Stimulated activated CD4-positive, alpha-beta T cell treated with anti-CD3 and anti-CD28 coated beads, Interleukin-12 subunit alpha, Interleukin-12 subunit beta, amount 100 ng/mL, for 4 hours (primary cell): ENCODE measurements at places on chromosomes 1 and 21.

- no peak for DNase-seq
Observed at GRCh38 chr1:45331436-45332345, 5.0 kb downstream of the HPDL start.

DNA sequence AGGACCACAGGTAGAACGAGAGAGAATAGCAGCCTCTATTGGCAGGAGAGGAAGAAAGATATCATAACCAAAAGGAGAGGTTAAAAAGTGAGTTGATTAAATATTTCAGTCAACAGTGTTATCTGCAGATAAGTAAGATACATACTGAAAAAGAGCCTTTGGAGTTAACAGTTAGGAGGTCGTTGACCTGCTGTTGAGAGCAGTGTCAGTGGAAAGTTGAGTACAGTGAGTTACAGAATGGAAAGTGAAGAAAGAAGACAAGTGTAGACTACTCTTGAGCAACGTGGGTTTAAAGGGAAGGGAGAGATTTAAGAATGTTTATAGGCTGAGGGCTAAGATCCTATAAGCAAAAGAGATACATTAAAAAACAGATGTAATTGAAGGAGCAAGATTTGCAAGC is 30.2 kb downstream of the GNAT2 start:
- DNase-seq = no peak

DNA sequence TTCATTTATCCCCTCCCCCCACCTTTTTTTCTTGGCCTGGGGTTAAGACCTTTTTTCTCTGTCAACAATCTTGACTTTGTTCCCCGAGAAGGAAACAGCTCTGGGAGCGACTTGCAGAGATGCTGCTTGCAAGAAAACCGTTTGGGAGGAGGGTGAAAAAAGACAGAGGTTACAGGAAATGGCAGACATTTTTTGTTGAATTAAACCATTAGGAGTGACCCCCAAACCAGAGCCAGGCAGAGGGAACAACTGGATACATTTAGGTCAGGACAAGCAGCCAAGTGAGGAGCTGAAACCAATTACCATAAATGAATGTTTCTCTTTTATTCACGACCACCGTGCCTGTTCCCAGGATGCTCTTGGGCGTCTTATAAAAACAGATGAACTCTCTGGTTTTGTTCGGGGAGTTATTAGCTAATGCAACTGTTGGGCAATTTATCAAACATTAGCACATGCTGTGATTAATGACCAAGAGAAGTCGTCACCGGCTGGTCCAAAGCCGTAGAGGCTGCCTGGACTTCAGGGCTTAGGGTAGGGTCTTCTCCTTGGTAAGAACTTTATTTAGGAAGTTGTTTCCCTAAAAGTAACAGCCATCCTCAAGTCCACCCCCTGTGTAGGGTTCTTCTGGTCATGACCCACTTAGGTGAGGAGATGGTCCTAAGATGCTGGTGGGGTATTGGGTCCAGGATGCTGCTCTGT is 141.0 kb downstream of the FOXD2 start:
- no peak for DNase-seq

DNA sequence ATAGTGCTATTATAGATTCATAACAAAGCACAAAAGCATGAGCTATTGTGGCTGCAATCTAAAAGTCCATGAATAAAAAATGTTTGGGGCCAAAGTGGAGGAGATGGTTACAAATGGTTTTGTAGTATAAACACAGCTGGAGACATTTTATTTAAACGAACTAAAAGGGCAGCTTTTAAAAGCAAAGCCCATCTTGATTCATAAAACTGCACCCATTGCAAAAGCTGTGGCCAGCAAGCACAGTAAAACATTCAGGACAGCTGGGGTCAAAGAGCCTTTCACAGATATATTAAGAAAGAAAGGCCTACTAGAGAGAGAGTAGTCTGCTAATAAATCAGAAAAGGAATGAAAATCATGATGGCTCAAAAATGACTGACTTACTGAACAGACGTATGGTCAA is 520.8 kb downstream of the NUF2 start:
- DNase-seq = no peak

GRCh38 chr1:170885551-170885950 is 49.8 kb upstream of the MROH9 start:
- no peak for DNase-seq

- no peak for DNase-seq
Observed at GRCh38 chr1:95325349-95325748, 91.3 kb downstream of the RWDD3 start.

GRCh38 chr21:40466893-40467483 is 380.0 kb downstream of the DSCAM start:
- no peak for DNase-seq

DNA sequence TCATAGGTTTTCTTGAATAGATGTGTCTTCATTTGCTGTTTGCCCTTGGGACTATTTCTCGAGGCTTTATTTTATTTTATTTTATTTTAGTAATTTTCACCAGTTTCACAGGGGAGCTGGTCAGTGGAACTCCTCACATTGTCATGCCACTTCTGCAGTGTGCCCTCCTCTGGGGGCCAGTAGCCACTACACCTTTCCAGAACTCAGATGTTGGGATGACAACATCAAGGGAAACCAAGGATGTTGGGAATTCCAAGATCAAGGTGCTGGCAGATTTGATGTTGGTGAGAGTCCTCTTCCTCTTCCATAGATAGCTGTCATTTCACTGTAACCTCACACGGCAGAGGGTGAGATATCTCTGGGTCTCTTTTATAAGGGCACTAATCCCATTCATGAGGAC is 35.5 kb downstream of the SLC26A9 start:
- no peak for DNase-seq

- DNase-seq = no peak
Observed at GRCh38 chr1:85148524-85149250, 52.1 kb downstream of the SYDE2 start.

- peak; percentile 91 for DNase-seq
Observed at GRCh38 chr1:159924791-159925718, at the start of gene TAGLN2. Gene TAGLN2, minus strand, starts transcription at chr1:159925507. Its CDS starts 4,998 bp downstream, at chr1:159920509.

- DNase-seq = no peak
Observed at GRCh38 chr1:183998045-183998444, 39.5 kb downstream of the COLGALT2 start.

- no peak for DNase-seq
Observed at GRCh38 chr1:47104816-47105215, 32.4 kb upstream of the CYP4A22 start.

DNA sequence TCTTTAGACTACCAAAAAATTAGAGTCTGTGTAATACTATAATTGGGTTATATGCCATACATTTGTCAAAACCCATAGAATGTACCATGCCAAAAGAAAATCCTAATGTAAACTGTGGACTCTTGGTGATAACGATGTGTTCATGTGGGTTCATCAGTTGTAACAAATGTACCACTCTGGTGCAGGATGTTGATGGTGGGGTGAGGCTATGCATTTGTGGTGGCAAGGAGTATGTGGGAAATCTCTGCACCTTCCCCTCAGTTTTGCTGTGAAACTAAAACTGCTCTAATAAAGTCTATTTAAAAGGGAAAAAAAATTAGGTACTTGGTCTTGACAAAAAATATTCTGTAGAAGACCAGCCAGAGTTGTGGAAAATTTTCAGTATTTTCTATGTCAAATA is 43.4 kb downstream of the INKA2 start:
- no peak for DNase-seq

DNA sequence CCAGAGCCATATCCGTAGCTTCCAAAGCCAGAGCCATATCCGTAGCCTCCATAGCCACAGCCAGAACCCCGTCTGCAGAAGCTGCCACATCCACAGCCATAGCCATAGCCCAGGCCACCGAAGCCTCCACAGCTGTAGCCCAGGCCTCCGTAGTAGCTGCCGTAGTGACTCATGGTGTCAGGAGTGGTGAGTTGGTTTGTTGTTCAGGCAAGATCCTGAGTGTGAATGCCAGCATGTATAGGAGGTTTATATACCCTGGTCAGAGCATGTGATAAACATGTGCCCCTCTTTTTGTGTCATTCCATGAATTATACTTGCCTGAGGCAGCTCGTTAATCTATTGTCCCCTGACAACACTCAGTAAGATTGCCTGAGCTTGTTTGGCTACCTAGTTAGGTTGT is at the start of gene KRTAP19-1:
Gene KRTAP19-1 (minus strand): TSS at position 223 of the 400 bp plus-strand sequence. CDS start 50 bp downstream, at position 173.
- no peak for DNase-seq

GRCh38 chr1:86380257-86380861 is 15.8 kb downstream of the ODF2L start:
- DNase-seq = no peak

- DNase-seq = no peak
Observed at GRCh38 chr1:244324176-244324883, 127.4 kb downstream of the ADSS2 start.

DNA sequence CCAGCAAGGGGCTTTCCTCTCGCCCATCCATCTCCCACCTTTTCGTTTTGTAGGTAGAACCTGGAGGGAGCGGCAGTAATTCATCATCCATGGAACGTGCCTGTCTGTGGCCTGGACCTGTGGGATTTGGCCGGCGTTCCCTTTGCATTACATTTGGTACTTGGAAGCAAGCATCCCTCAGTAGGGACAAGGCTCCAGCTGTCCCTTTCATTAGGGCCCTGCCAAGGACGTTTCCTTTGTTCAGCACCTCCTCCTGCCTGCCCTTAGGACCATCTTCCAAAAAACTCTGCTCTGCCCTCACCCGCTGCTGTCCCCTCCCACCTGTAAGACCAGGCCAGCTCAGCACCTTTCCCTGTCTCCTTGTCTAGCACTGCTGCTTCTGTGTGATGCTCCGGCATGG is 62.1 kb downstream of the RYR2 start:
- no peak for DNase-seq

DNA sequence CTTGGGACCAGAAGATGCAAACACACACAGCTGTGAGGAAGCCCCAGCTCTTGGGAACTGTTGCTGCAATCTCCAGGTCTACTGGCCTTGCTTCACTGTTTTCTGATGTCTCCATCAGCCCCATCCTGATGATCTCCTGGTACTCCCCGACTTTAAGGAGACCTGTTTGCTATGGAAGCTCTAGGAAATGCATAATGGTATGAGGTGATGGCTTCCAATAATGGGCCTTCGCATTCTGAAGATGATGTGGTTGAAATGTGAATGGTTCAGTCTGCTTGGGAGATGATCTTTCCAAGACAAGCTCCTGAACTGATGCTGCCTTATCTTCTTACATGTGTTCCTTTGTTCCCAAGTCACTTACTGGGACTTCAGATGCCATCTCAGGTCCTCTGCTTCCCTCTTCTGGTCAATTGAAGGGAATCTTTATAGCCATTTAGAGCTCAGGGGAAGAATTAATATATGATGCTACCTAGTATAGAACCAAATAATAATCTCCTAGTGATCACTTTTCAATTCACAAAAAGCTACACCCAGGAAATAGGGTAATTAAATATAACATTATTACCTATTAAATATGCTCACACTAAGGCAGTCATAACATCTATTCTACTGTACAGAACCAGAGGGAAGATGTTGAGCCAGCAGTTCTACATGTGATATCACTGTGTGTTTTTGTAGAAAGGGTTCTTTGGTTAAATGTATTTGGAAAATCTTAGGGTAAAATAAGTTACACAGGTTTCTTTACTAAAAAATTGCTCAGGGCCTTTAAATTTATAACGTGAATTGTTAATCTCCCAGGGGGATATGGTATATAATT is 73.9 kb upstream of the VTCN1 start:
- DNase-seq = no peak

DNA sequence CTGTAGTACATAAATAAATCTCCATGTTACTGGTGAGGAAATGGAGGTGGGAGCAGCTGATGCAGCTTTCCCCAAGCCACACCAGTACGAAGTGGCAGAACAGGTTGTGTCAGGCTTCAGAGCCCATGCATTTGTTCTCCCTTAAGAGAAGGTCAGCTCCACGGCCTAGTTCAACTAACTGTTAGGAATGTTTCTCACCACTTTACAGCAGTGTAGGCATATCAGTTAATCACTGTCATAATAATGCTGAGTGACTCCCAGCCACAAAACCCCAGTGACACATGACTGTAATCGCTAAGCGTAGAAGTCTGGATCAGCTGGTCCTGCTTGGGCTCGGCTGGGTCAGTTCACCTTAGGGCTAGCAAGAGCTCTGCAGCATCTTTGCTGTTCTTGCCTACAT is 90.4 kb downstream of the VPS26C start:
- DNase-seq = no peak

GRCh38 chr1:240672132-240672811 is 60.3 kb upstream of the GREM2 start:
- DNase-seq = no peak

DNA sequence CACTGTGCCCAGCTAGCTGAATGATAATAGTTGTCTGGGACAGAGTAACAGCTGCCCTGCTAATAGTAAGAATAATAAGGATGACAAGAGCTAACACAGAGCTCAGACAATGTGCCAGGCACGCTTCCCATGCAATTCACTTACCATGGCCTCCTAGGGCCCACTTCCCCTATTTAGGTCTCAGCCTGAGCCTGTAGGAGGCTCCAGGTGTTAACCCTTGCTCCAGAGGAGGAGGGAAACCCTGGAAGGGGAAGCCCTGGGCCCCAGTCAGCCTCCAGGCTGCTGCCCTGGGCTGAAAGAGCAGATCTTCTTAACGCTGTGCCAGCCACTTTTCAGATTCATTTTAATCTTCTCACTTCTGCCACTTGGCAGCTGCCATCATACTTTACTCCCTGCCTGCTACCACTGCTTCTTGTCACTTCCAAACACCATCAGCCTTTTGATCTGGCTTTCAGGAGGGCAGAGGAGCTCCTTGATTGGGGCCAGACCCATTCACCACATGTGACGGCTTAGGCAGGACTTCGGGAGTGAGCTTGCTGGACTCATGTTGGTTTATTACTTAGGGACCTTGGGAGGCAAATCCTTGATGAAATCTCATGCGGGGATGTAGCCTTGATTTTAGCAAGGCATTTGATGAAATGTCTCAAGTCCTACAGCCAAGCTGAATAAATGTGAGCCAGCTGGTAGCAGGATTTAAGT is 66.7 kb upstream of the PARP1 start:
- no peak for DNase-seq

DNA sequence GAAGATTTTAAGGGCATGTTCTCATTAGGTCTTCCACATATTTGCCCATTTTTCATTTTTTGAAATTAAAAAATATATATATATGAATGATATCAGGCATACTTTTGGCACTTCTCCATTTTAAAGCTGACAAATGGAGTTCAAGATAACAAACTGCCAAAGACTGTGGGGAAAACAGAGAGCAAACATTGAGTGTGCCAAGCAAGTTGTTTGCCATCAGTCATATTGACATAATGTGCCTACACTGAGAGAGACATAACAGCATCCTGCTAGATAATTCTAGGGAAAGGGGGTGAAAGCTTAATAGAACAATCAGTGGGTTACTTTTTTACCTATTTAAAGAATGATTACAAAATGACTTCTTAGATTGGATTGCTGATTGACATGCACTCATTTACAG is 529.4 kb upstream of the CXADR start:
- DNase-seq = no peak

DNA sequence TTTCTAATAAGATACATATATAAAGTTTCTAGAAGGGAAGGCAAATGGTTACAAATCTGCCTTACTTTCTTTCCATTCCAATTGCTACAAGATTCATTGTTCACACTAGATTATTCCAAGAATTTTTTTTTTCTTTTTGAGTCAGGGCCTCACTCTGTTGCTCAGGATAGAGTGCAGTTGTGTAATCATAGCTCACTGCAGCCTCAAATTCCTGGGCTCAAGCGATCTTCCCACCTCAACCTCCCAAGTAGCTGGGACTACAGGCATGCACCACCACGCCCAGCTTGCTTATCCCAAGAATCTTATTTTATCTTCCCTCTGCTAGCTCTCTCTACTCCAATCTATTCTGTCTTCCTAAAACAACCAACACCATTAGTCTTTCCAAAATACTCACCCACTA is 81.8 kb downstream of the KIAA0319L start:
- no peak for DNase-seq

GRCh38 chr1:119288751-119289150 is 79.8 kb upstream of the HAO2 start:
- no peak for DNase-seq

- no peak for DNase-seq
Observed at GRCh38 chr1:86016076-86016759, 140.4 kb downstream of the COL24A1 start.
